Activated T-helper 17 cell treated with anti-CD3 and anti-CD28 coated beads, Interleukin-2, amount 50 U/mL, for 72 hours (primary cell): ENCODE measurements at places on chromosomes 7 and 10. TPM values are rescaled to one million over a fixed set of nuclear protein-coding genes. Genes with fewer than 3 reads are reported as not detected.
A peak's percentile ranks its signal among the peaks of the same experiment; 100 is the strongest.

The TCAF2 gene
- 73.1 TPM for total RNA-seq

GRCh38 chr7:92798517-92799249 lies 37.7 kb downstream of the CDK6 start:
- ATAC-seq = no peak

GRCh38 chr10:310371-310770 lies 175.1 kb downstream of the ZMYND11 start:
- no peak for ATAC-seq

DNA sequence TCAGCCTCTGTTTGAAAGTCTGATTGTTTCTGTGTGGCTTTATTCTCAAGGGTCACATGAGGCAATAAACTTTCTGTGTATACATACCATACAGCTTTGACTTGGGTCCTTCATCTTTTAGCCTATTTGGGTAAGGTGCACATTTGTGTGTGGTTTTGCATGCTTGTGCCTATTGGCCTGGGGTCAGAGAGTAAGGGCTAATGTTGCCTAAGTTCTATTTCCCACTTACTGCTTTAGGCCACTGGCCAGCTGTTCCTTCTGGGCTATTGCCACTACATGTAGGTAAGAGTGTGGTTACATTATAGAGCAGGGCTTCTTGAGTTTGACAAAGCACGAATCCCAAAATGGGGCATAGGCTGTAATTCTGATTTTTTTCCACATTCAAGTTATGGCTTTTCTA lies 21.8 kb downstream of the BBIP1 start:
- no peak for ATAC-seq

- ATAC-seq = peak; percentile 59
Measured at GRCh38 chr10:102460836-102461186, 9.5 kb upstream of the C10orf95 start.

The GJD4 gene
- total RNA-seq = not detected

DNA sequence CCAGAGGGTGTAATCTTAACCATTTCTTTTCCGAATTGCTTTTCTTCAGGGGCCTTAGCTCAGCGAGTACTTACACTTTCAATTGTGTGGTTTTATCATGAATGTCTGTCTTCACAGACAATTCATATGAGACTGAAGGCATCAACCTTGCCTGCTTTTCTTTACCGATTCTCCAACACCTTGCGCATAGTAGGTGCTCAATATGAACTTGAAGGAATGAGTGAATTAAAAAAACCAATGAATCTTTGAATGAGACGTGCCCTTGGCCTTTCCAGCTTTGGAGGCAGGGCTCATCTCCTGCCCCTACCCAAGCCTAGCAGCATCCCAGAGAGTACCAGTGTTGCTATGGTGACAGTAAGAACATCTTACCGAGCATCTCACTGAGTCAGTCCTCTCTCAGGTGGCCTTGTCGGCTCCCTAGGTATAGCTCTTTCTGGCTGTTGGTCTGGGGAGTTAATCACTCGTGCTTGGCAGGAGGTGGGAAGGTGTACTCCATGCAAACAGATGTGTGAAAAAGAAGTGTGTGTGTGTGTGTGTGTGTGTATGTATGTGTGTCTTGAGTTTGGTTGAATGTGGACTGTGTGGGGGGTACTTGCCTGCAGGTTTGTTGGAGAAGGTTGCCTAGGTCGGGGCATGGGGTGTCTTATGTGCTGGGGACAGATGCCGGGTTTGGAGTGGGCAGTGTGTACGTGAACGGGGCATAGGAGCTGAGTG lies 107.7 kb downstream of the C10orf105 start:
- ATAC-seq = no peak

- no peak for ATAC-seq
Measured at GRCh38 chr7:86248977-86249376, 394.7 kb upstream of the GRM3 start.

DNA sequence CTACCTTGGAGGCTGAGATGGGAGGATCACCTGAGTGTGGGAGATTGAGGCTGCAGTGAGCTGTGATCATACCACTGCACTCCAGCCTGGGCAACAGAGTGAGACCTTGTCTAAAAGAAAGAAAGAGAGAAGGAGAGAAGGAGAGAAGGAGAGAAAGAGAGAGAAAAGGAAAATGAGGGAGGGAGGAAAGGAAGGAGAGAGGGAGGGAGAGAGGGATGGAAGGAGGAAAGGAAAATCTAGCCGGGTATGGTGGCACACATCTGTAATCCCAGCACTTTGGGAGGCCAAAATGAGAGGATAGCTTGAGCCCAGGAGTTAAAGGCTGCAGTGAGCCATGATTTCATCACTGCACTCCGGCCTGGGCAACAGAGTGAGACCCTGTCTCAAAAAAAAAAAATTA lies 42.9 kb upstream of the GTF2IRD1 start:
- no peak for ATAC-seq

The FHIP2A gene
- total RNA-seq = 31.2 TPM

The BLOC1S2 gene
- 59.3 TPM for total RNA-seq

- ATAC-seq = no peak
Measured at GRCh38 chr10:105586451-105587098, 945.5 kb downstream of the SORCS3 start.
